Stimulated activated CD4-positive, alpha-beta T cell treated with anti-CD3 and anti-CD28 coated beads, Interleukin-1b, Interleukin-23, amount 100 ng/mL, for 1 hour (primary cell): ENCODE measurements at places on chromosomes 5 and 9.

DNA sequence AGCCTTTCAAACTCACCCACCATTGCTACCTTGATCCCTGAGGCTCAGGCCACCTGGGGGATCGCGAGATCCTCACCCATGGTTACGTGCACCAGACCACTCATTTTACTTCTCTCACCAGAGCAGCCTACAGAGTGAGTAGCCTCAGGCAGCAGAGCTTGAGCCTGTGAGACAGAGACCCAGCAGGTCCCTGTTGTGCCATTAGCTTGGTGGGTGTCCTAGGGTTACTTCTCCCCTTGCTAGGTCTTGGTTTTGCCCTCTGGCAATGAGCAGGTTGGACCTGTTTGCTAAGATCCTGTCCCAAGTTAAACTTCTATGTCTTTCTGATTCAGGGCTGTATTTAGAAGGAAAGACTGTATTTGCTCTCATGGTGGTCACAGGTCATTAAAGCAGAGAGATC is 21.8 kb downstream of the WHRN start:
- DNase-seq, result no peak

DNA sequence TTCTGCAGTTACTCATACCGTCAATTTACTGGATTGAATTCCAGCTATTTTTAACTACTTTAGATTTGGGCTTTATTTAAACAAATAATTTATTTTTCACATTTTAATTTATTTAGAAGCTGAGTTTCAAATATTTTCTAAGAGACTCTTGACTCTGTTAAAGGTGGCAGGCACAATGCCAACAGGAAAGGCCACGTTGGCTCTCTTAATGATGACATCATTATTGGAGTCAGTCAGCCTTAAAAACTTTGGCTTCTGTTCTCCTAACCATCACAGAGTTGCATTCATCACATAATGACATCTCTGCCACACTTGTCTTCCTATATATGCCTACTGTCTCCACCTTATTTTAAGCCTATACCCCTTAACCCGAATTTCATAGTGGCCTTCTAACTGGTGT is 172.3 kb upstream of the PLPPR1 start:
- no peak for DNase-seq

DNA sequence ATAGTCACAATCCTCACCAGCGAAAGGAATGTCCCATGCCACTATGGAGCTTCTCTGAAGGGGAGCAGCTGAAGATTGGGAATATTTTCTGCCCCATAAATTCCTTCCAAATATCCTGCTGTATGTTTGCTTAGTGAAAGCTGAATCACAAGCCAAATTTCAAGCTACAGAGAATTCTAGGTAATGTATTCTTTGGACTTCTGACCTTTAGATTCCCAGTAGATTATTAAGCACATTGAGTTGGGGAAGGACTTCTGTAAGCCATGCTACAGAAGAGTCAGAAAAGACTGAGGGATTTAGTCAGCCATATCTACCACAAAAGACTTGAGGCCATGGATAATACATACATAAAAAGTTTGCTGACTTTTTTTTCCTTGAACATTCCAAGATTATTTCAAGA is 1342.0 kb upstream of the NUDT12 start:
- DNase-seq, result no peak

DNA sequence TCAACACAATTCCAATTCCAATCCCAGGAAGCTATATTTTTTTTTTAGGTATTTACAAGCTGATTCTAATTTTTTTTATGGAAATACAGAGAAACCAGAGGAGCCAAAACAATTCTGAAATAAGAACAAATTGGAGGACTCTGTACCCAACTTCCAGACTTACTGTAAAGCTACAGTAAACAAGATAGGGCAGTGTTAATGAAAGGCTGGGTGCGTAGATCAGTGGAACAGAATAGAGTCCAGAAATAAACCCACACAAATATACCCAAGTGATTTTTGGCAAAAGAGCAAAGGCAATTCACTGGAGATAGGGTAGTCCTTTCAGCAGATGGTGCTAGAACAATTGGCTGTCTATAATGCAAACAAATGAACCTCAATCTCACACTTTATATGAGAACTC is 50.6 kb downstream of the WHRN start:
- DNase-seq, result no peak

DNA sequence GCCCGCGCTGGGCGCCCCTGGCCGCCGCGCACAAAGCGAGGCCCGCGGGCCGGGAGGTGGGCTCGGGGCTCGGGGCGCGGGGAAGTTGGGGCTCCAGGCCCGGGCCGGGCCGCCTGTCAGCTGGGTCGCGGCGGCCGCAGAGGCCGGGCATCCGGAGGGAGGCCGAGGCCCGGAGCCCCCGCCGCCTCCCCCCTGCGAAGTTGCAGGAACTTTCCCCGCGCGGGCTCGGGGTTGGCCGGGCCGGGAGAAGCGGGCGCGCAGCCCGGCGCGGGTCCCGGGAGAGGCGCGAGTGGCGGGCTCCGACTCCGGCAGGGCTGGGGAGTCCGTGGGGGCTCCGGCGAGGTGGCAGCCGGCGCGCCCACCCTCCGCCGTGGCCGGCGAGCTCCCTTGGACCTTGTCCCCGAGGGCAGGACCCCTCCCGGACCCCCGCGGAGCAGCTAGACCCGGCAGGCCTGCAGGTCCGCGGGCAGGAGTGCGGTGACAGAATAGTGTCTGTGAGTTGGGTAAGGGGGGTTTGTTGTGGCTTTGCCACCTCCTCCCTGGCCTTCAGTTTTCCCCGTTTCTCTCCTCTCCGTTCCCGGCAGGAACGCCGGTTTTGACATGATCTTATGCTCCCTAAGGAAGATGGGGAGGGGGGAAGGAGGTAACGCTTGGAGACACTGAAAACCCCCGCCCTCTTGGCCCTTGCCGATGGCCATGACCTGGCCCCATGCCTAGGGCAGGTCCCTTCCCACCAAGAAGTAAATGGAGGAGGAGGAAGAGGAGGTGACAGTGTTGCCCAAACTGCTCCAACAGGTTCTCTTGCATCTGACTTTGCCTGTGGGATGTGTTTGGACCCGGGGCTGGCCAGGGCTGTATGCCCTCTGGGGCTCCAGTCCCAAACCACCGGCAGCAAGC is 942 bp downstream of the PHF2 start:
- no peak for DNase-seq

DNA sequence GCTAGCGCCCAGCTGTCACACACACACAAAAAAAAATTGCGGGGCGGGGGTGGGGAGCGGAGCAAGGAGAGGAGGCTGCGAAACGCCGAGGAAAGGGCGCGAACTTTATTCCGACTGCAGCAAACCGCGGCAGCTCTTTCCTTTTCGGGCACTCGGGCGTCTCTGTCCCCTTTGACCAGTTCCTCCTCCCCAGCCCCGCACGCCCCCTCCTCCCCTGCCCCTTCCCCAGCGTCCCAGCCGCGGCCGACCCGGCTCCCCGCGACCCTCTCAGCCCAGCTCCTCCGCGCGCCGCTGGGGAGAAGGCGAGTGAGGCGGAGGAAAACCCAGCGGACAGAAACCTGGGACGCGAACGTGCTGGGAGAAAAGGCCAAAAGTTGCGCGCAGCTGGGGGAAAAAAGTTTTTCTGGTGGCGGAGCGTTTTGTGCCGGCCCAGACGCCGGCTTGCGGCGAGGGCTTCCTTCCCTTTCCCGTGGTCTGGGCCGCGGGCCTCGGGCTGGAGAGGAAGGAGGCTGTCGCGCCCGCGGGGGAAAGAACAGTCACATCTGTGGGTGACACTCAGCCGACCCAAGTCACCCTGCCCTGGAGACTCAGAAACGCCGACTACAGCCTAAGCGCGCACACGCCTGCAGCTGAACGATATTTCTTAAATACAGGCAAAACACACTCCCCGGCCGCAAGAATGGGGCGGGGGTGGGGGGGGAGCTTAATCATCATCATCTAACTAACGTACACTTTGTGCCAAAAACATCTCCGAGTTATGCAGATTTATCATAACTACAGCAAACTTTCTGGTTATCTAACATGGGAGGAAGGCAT is 1.1 kb upstream of the BNC2 start:
- DNase-seq, result no peak

- DNase-seq, result no peak
Observed at GRCh38 chr5:116939641-116940040, 365.0 kb upstream of the SEMA6A start.

- no peak for DNase-seq
Observed at GRCh38 chr5:127571314-127572131, 54.1 kb downstream of the PRRC1 start.

DNA sequence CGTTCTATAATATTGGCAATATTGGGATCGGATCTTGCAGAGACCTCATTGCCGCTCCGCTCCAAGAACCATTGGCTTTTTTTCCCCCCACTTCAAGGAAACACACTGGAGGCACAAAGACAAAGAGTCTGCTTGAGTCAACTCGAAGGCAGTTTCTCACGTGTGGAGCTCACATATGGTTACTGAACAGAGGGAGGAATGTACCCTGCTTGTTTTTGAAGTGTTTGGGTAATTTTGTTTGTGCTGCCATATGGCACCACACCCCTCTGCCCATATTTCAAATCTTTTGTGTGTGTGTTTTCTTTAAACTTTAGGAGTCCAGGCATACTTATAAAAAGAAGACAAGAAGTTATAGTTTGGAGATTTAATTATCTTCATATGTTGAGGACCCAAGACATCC is 595.9 kb downstream of the DTWD2 start:
- DNase-seq, result no peak

- no peak for DNase-seq
Observed at GRCh38 chr9:123355761-123356431, at the start of gene CRB2. Gene CRB2, plus strand, starts transcription at chr9:123356197. Its CDS starts 64 bp downstream, at chr9:123356261.

DNA sequence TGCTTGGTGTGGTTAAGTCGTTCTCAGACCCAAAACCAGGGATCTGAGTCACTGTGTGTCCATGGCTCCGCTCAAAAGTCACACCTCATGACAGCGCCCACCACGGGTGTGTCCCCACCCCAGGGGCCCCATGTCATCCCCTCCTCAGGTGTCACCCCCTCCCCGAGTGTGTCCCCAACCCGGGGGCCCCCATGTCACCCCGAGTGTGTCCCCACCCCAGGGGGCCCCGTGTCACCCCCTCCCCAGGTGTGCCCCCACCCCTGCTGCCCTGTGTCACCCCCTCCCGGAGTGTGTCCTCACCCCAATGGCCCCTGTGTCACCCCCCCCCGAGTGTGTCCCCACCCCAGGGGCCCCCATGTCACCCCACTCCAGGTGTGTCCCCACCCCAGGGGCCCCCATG is 5.1 kb downstream of the LRRC14B start:
- DNase-seq, result no peak

GRCh38 chr5:139651043-139651834 is 3.1 kb downstream of the CXXC5 start:
- DNase-seq, result no peak

- DNase-seq, result no peak
Observed at GRCh38 chr9:93058355-93059010, at the start of gene SUSD3. Gene SUSD3, plus strand, starts transcription at chr9:93058701. Its CDS starts 42 bp downstream, at chr9:93058743.

GRCh38 chr9:115234094-115234493 is 116.1 kb upstream of the TNC start:
- DNase-seq, result no peak

- no peak for DNase-seq
Observed at GRCh38 chr9:79507801-79508200, 64.0 kb upstream of the TLE4 start.

GRCh38 chr9:106962615-106963363 is 99.8 kb downstream of the ZNF462 start:
- DNase-seq, result no peak

DNA sequence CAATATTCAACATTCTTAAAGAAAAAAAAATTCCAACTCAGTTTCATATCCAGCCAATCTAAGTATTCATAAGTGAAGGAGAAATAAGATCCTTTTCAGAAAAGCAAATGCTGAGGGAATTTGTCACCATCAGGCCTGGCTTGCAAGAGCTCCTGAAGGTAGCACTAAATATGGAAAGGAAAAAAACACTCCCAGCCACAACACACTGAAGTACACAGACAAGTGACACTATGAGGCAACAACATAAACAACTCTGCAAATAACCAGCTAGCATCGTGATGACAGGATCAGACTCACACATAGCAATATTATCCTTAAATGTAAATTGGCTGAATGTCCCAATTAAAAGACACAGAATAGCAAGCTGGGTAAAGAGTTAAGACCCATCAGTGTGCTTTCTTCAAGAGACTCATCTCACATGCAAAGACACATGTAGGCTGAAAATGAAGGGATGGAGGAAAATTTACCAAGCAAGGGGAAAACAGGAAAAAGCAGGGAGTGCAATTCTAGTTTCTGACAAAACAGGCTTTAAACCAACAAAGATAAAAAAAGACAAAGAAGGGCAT is 33.1 kb downstream of the ANKRD33B start:
- DNase-seq, result no peak

DNA sequence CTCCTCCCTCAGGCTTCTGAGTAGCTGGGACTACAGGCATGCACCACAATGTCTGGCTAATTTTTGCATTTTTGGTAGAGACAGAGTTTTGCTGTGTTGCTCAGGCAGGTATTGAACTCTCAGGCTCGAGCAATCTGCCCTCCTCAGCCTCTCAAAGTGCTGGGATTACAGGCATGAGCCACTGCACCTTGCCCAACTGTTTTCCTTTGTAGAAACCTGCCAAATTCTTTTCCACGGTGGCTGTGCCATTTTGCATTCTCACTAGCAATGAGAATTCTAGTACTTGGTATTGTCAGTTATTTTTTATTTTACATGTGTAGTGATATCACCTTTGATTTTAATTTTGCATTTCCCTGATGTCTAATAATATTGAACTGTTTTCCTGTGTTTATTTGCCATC is 7.8 kb downstream of the RMI1 start:
- DNase-seq, result no peak

- DNase-seq, result no peak
Observed at GRCh38 chr5:53783624-53784228, 223.3 kb downstream of the NDUFS4 start.

- no peak for DNase-seq
Observed at GRCh38 chr5:32387211-32387610, 57.3 kb downstream of the ZFR start.
